Articular chondrocyte of knee joint (primary cell): ENCODE measurements at places on chromosomes 12 and 14. TPM values are rescaled to one million over a fixed set of nuclear protein-coding genes. Genes with fewer than 3 reads are reported as not detected.

Gene WSB2
- total RNA-seq = 93.8 and 98.9 TPM in 2 replicates

Gene ETFRF1
- 38.0 and 42.7 TPM in 2 replicates for total RNA-seq

Gene TAS2R14
- total RNA-seq = 8.0 and 9.1 TPM in 2 replicates

Gene PZP
- not detected in 2 replicates for total RNA-seq

Gene ITGB7
- total RNA-seq = 1.3 and 4.1 TPM in 2 replicates

Gene RPS6KL1
- 0.76 and 0.78 TPM in 2 replicates for total RNA-seq
